ENCODE measurements at places on chromosomes 7 and 10.

- no peak for DNase-seq
Observed at GRCh38 chr10:116076621-116077020, 196.4 kb downstream of the GFRA1 start.

DNA sequence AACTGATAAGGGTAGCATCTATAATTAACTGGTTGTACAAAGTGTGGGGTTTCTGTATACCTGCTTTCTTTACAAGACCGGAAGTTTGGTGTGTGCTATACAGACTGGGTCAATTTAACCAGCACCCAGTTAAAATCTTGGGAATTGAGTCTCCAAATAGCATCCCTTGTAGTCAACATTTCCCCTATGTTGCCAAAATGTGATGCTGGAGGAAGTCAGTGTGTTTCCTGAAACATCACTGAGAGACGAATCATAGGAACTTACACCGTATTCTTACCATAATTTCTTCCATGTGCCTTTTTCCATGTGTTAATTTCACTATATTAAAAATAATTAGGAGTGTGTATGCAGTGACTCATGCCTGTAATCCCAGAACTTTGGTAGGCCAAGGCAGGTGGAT is 1.7 kb downstream of the AKR1C4 start:
- no peak for DNase-seq

GRCh38 chr10:124596962-124597845 is 135.6 kb downstream of the LHPP start:
- DNase-seq, result no peak

DNA sequence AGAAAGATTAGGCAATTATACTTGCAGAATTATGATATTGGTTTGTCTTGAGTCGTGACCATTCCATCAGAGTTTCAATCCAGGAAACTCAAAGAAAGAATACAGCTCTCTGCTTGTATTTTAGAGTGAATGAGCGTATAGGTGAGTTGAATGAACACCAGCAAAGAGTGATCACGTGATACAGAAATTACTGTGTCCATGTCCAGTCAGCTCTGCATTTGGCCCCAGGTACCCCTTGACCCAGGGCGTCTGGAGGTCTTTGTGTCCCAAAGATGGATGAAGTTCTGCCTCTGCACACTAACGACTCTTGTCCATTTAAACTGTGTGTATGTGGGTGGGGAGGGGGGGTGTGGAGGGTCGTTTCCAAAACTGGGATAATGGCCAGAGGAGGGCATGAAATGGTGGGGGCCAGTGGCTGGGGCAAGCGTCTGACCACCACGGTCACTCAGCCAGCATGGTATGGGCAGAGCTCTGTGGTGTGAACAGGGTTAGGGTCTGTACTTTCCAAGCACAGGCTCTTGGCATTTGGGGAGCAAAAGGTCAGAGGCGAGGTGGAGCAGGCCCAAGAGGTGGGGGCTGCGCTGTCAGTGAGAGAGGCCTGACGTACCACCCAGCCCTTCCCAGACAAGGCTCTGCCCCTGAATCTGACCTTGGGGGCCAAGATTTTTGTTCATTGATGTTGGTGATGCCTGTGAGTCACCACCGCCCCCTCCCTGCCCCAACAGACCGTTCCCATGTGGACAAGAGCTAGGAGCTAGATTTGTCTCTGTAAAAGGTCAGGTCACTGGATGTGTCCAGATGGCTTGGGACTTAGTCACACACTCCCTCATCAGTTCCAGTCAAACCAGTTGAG is 1.4 kb downstream of the PTPRE start:
- no peak for DNase-seq

DNA sequence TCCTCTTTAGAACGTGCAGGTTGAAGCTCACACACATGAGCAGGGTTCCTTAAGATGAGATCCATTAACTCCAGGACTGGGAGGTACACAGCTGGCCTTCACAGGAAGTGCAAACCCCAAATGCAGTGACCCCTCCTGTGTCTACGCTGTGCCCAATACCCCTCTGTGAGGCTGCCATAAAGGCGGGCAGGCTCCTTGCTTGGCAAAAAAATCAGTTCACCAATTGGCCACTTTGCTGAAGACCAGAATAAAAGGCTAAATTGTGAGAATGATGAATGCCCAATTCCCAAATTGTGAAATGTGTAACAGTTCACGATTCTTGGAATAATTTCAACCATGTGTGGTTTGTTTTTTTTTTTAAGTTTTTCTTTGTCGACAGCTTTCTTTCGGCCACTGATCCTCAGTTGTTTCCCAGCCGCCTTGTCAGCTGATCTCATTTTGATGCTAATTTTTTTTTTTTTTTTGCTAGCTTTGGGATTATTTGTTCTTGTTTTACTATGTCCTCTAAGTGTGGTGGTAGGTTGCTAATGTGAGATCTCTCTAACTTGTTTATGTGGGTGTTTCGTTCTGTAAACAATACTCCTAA is 101.9 kb upstream of the PRSS58 start:
- DNase-seq, result no peak

GRCh38 chr10:82394122-82394521 is 519.1 kb downstream of the NRG3 start:
- no peak for DNase-seq

GRCh38 chr10:33938001-33938400 is 603.5 kb upstream of the NRP1 start:
- no peak for DNase-seq

GRCh38 chr7:155425887-155426286 is 32.0 kb upstream of the EN2 start:
- DNase-seq, result no peak

GRCh38 chr7:9937944-9938631 is 1035.6 kb upstream of the PHF14 start:
- no peak for DNase-seq

- DNase-seq, result no peak
Observed at GRCh38 chr7:17211307-17211836, 87.1 kb upstream of the AHR start.

DNA sequence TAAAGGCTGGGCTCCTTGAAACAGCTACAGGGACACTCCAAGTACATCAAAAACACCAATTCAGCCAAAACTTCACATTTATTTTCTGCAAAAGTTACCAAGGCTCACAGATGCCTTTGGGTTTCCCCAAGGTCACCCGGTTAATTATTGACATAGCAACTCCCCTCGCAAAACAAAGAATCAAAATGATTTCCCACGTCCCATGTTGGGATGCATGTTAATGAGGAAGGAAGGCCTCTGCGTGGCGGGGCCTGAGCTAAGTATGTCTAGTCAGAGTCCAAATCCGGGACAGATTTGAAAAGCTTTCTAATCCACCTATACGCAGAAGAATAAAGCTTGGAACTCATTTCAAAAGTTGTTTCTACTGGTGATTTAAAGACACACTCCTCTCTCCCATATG is 535 bp upstream of the TMEM72 start:
- no peak for DNase-seq

- no peak for DNase-seq
Observed at GRCh38 chr10:122267849-122268737, 3.0 kb upstream of the BTBD16 start.

Data from stimulated activated CD4-positive, alpha-beta T cell treated with anti-CD3 and anti-CD28 coated beads, Interleukin-15, amount 100 ng/mL, for 1 hour (primary cell).